Right forelimb (tissue), 1 donor: ENCODE measurements at places on chromosomes 13 and 19.

DNA sequence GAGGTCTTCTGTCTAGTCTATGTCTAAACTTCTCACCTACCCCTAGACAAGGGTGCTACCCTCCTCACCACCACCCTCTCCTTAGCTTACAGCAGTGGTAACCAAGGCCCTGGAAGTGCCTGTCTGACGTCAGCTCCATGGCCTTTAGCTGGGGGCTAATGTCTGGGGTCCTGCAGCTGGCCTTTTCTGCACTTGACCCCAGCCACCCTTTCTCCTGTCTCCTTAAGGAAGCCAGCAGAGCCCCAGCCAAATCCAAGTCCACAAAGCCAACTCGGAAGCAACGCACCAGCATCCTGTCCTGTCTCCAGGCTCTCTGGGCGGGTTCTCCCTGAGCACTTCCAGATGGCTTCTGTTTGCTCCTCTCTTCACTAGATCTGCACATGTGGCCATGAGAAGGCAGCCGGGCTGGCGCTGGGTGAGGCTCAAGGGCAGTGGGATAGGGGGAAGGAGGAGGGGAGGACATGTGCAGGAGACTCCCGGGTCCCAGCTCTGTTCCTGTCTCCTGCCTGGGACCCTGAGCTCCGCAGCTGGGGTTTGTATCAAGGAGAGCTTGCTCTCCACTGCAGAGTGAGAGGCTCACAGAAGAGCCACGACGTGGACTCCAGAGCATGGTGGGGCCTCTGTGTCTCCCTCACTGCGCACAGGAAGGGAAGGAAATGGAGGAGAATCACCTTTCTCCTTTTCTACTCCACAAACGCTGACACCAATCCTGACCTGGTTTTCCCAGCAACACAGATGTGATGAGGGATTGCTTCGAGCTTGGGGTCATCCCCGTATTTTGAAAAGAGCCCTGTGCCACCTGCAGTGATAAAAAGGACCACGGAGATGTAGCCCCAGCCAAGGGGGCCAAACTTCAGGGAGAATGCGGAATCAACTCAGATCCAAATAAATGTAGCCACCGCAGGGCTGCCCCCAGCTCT lies 204.2 kb downstream of the USP12 start:
- peak; percentile 62 for DNase-seq

- no peak for DNase-seq
Observed at GRCh38 chr13:111575719-111576118, 255.3 kb downstream of the TEX29 start.

GRCh38 chr13:98241976-98242375 lies 64.9 kb upstream of the RNF113B start:
- DNase-seq, result no peak

DNA sequence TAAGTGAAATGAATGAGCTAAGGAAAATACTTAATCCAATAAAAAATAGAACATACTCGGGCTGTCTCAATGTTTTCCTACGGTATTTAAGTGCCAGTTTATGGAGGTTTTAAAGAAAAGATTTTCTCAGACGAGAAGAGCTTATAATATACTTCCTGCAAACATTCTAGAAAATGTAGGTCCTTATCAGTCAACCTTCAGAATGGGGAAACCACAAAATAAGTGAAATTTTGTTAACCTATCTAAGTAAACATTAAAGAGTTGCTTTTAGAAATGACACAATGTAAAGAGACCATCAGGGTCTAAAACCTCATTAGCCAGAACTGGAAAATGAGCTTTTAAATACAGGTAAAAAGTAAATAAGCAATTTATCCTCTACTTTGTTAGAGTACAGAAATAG lies 12.1 kb downstream of the MIR17HG start:
- no peak for DNase-seq

DNA sequence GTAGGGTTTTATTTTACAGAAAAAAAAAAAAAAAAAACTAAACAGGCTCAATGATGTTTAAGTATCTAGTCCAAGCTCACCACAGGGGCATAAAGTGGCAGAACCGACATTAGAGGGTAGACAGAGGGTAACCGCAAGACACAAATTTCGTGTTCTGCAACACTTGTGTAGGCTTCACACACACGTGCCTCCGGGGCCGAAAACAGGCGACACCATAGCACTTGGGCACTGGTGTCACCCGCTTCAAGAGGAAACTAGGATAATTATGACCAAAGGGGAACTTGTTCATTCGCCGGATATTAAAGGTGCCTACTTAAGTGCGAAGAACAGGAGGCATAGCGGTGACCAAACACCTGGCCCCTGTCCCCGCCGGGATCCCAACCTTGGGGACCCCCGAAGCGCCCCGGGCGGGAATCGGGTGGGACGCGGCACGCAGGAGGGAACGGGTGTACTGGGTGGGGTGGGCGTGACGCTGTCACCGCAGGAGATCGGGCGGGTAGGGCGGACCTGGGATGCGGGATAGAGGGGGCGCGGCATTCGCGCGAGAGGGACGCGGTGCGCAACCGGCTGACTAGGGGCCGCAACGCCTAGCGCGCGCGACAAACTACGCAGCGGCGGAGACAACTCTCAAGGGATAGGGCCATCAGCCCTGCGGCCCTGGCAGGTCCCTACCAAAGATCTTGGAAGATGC lies 558 bp downstream of the MZT1 start:
- no peak for DNase-seq

- no peak for DNase-seq
Observed at GRCh38 chr13:80390338-80390737, 49.4 kb upstream of the SPRY2 start.

GRCh38 chr19:16369306-16369663 lies 44.7 kb downstream of the KLF2 start:
- DNase-seq, result no peak

- DNase-seq, result no peak
Observed at GRCh38 chr19:38667661-38668171, 20.3 kb downstream of the ACTN4 start.

GRCh38 chr13:42280537-42280936 lies 8.6 kb downstream of the AKAP11 start:
- DNase-seq, result no peak

DNA sequence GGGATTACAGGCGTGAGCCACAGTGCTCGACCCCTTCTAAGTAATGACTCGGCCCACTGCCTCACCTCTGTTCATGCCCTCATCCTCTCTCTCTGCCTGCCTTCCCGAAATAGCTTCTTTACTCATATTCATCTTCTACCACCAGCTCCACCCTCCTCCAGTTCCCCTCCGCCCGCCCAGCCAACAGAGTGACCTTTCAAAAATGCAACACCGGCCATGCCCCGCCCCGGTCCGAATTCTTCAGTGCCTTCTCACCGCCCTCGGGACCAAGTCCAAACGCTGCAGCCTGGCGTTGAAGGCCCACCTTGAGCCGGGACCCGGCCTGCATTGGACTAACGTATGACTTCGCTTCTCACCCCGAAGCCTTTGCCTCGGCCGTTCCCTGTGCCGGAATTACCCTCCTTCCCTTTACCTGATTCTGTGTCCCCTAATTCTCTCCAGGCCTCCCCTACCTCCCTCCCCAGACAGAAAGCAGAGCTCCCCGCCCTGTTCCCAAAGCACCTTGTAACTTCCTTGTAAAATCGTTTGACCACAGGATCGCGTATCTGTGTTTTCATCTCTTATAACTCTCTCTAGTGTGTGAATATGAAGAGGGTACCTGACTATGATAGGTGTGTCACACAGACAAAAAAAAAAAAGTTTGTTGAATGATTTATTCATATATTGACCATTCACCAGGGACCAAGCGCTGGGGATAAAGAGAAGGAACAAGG lies 8.1 kb upstream of the MUC16 start:
- DNase-seq, result no peak

DNA sequence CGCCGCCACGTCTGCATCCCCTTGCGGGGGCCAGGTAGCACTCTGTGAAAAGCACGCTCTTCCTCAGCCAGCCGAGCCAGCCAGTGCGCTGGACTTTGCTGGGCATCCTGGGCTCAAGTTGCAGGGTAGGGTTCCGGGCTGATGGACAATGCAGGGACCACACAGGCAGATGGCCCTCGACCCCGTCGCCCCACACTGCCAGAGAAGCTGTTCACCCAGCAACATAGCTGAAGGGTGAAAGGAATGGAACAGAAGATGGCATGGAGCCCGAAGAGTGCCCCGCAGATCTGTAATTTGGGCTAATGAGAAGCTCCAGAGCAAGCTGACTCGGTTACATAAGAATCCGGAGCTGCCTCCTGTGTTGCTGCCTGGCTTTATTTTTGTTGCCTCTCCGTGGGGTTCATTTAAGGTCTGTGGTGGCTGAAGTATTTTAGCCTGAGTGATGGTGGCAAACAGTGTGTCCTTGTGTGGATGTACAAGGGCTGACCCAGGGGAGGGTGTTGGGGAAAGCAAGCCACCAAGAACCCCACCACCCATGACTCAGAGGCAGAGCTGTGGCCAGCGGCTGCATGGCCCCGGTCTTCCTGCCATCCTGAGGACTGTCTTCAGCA lies 105.8 kb downstream of the SOX1 start:
- DNase-seq, result peak; percentile 36

DNA sequence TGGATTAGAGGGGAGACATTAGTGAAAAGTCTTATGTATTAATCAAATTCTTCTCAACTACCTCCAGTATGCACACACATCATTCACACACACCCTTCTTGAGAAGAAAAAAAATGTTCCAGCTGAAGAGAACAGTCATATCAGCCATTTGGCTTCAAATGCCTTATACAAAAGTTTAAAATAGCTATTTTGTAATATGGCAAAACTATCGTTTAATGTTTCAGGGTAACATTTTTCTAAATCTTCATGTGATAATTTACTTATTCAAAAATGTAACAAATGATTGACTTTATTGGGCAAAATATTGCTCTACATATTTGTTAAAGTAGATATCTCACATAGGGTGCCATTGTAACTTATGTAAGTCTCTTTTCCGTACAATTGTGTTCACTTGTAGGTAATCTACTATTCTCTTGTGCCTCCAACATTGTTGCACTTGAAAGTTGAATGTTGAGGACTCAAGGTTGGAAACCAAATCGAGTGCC lies 13.6 kb downstream of the ZIC2 start:
- DNase-seq, result no peak

- DNase-seq, result no peak
Observed at GRCh38 chr13:97411984-97412383, 22.0 kb upstream of the RAP2A start.

GRCh38 chr19:32748497-32748896 lies 28.9 kb downstream of the TDRD12 start:
- no peak for DNase-seq

GRCh38 chr13:102707467-102707866 lies 12.6 kb upstream of the METTL21C start:
- DNase-seq, result no peak

DNA sequence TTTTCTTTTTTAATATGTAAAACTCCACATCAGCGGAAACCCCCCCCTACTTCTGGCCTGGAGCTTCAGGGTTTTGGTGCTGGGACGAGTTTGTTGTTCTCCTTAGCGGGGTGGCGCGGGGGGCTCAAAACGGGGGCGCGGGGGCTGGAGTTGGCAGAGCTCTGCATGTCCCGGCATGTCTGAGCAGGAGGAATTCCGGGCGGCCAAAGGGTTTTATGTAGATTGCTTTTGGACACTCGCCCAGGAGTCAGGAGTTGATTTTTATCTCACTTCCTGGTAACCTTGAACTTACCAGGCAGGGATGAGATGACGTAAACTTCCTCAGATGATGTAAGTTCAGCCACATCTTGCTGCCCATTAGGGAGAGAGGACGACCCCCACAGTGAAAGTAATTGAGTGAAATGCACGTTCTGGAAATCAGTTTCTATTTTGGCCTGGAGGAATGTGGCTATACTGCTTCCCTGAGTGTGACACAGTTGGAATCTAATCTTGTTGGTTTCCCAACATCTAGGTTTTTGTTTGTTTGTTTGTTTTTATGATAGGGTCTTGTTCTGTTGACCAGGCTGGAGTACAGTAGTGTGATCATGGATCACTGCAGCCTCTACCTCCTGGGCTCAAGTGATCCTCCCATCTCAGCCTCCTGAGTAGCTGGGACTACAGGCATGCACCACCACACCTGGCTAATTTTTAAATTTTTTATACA lies 21.0 kb upstream of the GDF15 start:
- DNase-seq, result peak; percentile 73

GRCh38 chr13:51193387-51193786 lies 28.8 kb upstream of the FAM124A start:
- DNase-seq, result no peak

DNA sequence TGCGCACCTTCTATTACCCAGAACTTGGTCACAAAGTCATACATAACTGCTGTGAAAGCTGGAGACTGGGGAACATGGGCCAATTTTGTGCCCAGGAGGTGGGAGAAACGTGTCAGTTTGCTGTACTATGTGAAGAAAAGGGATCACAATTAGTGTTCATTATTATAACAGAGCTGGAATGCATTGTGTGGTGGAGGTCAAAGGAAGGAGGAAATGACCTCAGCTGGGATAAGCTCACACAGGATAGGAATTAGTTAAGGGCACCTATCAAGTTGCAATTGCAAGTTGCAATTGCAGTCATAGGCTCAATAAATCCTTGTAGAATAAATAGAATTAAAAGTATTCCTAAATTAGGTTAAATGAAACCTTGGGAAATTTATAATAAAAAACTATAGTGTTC lies 103.9 kb upstream of the OBI1 start:
- no peak for DNase-seq

GRCh38 chr13:59906413-59907049 lies 257.2 kb downstream of the DIAPH3 start:
- DNase-seq, result no peak

DNA sequence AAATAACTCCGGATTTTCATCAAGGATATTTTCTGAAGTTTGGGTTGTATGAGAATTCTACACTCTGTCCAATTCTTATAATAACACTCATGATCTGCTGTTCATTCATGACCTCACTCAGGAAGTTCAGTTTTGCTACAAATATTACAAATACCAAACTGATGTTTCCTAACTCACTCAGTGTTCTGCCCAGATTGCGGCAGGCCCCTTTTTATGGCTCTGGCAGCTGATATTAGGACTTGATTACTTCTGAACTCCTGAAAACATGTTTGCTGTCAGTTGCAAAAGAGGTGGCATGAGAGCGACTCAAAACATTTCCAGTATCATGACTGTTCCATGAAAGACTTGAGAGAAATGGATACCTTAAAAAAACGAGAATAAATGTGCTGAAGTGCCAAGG lies 188.0 kb downstream of the RGCC start:
- no peak for DNase-seq

DNA sequence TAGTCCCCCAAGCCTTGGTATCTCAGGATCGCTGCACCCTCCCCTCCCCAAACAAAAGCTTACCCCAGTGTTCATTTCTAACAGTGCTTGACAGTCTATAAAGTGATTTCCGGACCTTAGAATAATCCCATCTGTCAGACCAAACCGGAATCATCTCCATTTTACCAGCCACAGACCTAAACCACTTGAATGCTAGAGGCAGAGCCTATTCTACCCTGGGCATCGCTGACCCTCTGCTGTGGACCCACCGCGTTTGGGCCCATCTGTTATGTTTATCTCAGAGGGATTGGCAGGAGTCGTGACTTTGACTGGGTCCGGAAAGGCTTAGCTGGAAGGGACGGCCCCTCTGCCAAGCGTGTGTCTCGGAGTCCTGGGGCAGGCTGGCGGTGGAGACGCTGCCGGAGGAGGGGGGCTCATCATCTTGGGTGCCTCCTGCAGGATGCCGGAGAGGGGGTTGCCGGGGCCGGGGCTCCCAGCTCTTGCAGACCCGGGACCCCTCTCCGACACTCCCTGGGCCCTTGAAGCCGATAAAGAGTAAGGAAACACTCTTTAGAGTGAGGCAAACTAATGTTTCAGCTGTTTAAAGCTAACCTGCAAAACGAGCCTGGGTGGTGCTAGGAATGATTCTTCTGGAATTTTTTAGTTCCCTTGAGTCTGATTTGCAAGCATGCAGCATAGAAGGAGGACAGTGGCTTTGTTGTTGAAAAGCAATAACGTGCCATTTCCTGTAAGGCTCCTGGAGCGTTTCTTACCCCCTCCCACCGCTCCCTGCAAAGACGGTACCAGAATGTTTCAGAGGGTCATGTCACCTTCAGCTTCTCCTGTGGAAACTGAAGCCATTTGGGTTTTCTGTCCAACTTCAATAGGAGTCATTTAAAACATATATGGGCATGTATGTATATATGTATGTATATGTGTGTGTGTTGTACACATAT lies 1.3 kb downstream of the SLC25A42 start:
- no peak for DNase-seq
